Aorta (tissue), 5 donors: ENCODE measurements at places on chromosomes 1 and 21. TPM values are rescaled to one million over a fixed set of nuclear protein-coding genes. Genes with fewer than 3 reads are reported as not detected.

DNA sequence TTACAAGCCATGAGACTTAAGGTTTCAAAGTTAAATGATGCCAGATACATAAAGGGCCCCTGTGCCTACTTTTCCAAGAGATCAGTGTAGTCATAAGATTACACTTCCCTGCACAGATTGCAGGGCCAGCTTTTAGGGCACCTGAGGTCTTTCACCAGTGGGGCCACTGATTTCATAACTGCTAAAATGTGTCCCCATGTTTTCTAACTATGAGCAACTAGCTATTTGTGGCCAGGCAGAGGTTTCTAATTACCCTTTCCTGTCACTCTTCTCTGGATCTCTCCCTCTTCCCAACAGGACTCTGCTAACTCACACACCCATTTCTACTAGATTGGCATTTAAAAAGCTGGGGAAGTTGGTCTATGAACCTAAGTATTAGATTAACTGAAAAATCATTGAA, 207.1 kb upstream of the SGIP1 start:
- DNase-seq: no peak

- DNase-seq: no peak
Observed at GRCh38 chr1:184567637-184568036, 180.8 kb downstream of the C1orf21 start.

DNA sequence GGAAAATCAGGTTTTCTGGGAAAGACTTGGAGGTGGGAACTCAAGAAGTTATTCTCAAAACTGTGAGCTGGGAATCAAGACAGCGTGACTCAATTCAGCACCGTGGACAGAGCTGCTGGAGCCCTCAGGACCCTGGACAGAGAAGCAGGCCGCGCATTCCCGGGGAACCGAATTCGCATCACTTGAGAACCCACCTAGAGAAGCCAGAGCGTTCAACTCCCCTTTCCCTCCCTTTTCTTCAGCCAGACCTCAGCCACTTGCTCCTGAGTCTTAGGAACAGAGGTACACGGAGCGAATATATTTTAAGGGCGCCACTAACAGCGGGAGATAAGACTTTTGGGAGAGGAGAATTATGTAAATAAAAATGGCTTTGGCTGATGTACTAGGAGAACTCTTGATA, 2.0 kb upstream of the LIN28A start:
- peak; percentile 76 for DNase-seq

GRCh38 chr1:43766086-43766784, 58.9 kb downstream of the ST3GAL3 start:
- no peak for DNase-seq

- DNase-seq: no peak
Observed at GRCh38 chr1:182086136-182086535, 24.6 kb upstream of the ZNF648 start.

- DNase-seq: peak; percentile 69
Observed at GRCh38 chr21:44364151-44365053, 11.0 kb downstream of the TRPM2 start.

- no peak for DNase-seq
Observed at GRCh38 chr1:117130526-117130925, 9.0 kb upstream of the TRIM45 start.

DNA sequence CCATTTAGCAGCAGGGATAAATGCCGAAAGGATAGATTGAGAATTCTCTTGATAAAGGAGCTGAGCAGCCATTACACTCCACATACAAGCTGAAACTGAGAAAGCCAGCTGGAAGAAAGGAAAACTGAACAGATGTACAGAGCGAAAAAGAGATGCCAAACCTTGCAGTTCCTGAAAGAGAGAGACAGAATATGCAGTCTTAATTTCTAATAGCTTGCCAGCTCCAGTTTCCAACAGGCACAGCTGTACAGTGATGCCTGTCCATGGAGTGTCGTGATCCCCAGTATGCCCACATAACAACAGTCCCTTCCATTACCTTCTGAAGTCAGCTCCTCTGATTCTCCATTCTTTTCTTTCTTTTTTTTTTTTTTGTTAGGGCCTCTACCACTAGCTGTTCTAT, 22.7 kb downstream of the ABL2 start:
- no peak for DNase-seq

DNA sequence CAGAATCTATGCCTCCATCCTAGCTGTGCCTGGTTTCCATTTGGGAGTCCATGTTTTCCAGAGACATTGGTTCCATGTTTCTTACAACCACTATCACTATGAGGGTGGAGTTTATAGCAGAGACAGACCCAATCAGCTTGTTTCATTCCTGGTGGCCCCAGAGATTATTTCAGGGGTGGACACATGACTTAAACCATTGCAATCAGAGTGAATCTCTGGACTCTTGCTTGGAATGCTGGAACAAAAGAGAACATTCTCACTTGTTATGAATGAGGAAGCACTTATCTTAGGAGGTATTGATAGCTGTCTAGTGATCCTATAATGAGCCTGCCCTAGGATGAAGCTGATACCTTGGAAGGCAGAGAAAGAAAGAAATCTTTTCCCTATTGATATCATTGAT, 250.3 kb downstream of the ATG4C start:
- DNase-seq: no peak

DNA sequence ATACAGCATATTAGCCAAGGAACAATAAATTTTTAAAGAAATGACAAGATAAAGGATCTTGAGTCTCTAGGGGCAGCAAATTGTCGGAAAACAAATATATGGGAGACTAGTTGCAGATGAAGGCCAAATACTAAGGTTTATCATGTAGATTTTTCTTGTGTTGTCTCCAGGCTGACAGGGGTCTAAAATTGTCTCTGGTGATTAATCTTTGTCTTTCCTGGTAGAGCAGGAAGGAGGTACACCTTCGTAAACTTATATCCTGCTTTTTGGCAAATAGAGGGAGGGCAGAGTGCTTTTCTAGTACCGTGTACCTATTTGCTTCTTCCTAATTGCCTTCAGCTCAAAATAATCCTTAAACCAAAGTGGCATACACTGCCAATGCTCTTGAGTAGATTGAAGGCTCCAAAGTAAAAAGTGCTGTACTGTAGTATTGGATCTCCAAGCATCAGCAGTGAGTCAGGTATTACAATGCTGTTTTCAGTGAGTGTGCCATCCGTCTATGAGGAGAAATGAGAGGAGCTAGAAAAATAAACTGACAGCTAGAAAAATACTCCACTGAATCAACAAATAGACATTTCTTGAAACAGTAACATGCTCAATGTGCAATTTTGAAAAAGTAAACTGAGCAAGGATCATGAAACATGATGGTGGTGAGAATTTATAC, 1.8 kb upstream of the LEPR start:
- no peak for DNase-seq

- DNase-seq: no peak
Observed at GRCh38 chr1:109218516-109218915, 4.8 kb downstream of the SARS1 start.

- DNase-seq: no peak
Observed at GRCh38 chr1:212219679-212220463, 65.3 kb upstream of the PPP2R5A start.

DNA sequence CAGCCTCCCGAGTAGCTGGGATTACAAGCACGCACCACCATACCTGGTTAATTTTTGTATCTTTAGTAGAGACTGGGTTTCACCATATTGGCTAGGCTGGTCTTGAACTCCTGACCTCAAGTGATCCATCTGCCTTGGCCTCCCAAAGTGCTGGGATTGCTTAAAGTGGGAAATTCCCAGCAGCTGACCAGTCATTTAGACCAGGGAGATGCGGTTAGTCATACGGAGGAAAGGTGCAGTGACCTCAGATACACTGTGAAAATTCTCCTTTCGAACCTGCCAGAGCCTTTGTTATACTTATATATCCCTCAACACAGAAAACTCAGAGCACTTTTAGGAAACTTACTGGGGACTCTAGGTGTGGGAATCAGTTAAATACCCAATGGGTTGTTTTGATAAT, 39.6 kb downstream of the MAP10 start:
- no peak for DNase-seq

GRCh38 chr1:190759807-190760206, 282.1 kb upstream of the BRINP3 start:
- DNase-seq: no peak

- DNase-seq: no peak
Observed at GRCh38 chr21:30044447-30045064, 104.8 kb upstream of the GRIK1 start.

DNA sequence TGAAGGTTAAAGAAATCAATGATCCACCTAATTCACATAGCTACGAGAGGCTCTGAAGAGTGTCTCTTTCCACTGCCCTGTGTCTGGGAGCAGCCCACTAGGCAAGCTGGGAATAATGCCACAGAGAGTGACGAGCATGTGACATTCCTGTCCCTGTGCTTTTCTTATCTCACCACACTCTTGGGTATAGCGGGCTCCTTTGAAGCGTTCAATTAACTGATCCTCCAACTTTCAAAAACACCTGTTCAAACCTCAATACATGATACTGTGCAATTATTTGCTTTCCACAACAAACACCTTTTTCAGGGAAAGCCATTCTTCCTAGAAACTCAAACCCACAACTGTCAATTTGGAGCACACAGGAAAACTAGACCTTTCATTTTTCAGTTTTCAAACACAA, 43.4 kb downstream of the PLPP3 start:
- no peak for DNase-seq

The TEDDM1 gene
- not detected for total RNA-seq

The GPR161 gene
- total RNA-seq: 14.4 TPM

The KANK4 gene
- 0.42 TPM for total RNA-seq

The TMEM200B gene
- 18.2 TPM for total RNA-seq

The SV2A gene
- 20.5 TPM for total RNA-seq

The IRF6 gene
- total RNA-seq: 1.9 TPM

The OR2AK2 gene
- not detected for total RNA-seq

The MTARC2 gene
- 33.9 TPM for total RNA-seq

The LCE3D gene
- total RNA-seq: not detected

The MRAP gene
- total RNA-seq: 0.42 TPM

The SLC41A1 gene
- total RNA-seq: 36.2 TPM

The KRTAP12-2 gene
- total RNA-seq: not detected
